ENCODE measurements at places on chromosomes 4 and X.

DNA sequence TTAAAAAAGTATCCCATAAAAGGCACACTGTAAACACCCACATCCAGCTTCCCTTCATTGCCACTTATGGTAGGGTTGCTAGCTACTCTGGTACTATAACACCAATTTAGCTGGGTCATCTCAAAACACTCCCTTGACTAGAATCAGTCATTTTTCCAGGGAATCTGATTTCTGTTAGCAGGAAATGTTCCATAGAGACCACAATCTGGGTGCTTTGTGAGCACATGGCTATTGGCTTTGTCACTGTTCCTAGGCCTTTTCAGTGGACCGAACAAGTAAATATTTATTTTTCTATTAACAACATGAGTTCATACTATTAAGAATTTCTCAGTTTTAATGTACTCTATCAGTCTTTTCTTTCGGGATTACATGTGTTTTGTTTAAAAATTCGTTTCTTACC, 404.7 kb upstream of the GNPDA2 start:
- DNase-seq: no peak

- no peak for DNase-seq
Observed at GRCh38 chr4:124945422-124945821, 232.9 kb upstream of the ANKRD50 start.

- no peak for DNase-seq
Observed at GRCh38 chr4:115356176-115356575, 242.8 kb upstream of the NDST4 start.

GRCh38 chrX:9765737-9766097, at the start of gene GPR143:
Gene GPR143 (minus strand): TSS chrX:9765847. CDS start chrX:9765817, 30 bp downstream.
- no peak for DNase-seq

GRCh38 chr4:142405695-142406498, 440.2 kb downstream of the INPP4B start:
- DNase-seq: no peak

DNA sequence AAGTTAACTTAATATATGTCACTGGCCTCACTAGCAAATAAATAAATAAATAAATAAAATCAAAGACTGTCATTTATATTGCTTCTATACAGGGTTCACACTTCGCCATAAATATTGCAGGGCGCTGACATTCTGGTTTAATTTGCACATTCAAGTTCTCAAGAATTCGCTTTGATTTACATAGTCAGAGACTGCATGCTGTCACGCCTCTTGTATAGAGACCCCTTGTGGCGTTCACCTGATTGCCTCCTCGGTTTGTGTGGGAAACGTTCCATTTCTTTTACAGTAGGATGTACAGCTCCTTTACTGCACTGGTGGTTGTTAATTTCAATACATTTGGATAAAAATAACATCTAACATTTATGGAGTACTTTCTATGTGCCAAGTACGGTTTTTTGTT, 71.3 kb upstream of the ADGRG2 start:
- DNase-seq: no peak

DNA sequence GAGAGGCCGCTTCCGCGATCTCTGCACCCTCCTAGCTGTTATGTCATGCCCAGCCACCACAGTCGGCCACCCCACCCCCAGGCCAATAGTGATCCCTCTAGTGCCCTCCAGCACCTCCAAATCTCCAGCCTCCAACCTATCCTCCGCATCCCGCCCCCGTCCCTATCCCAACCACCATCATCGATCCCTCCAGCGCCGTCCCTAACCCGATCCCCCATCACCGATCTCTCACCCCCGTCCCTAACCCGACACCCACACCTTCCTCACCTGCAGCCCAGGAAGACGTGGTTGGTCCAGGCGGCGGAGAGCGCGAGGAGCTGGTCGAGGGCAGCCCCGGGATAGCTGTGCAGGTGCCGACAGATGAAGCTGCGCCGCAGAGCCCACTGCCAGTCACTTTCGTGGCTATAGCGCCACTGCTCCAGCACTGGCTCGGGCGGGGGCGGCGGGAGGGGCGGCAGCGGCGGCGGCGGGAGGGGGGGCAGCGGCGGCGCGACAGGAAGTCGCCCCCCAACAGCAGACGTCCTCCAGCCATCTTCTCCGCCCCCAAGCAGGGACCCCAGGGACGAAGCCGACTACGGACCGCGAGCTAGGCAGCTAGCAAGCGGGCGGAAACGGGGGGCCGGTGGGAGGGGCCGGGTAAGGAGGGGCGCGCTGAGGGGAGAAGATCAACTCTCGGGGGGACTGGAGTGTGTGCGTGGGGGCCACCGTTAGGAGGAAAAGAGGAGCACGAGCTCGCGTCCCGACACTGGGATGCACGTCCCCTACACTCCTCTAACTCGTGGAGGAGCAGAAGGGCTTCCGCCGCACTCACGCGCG, 552 bp downstream of the NKRF start:
- peak; percentile 73 for DNase-seq

DNA sequence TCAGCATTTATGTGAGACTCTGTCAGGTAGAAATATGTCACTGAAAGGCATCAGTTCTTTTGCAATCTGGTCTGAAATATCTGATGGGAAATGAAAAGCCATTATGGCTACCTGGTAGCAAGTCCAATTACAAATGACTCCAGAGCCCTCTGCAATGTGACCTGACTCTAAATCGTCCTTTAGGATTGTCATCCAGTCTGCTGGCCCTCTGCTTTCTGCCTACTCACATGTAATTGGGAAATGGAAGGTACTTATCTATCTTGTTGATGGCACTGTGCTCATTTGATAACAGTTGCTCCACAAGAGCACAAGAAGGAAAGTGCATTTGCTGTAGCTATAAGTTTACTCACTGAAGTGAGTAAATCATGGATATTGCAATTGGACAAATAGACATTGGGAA, 799.8 kb downstream of the RAPGEF2 start:
- no peak for DNase-seq

DNA sequence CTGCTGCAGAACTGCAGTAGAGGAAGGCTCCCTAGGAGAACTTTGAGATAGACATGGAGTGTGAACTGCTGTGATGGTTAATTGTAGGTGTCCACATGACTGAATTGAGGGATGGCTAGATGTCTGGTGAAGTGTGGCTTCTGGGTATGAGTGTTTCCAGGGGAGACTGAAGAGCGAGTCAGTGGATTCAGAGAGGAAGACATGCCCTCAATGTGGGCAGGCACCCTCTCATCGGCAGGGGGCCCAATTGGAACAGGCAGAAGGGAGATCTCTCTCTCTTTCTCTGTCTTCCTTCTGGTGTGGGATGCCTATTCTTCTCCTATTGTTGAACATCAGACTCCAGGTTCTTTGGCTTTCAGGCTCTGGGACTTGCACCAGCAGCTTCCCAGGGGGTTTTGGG, 304.7 kb upstream of the GATB start:
- DNase-seq: no peak

DNA sequence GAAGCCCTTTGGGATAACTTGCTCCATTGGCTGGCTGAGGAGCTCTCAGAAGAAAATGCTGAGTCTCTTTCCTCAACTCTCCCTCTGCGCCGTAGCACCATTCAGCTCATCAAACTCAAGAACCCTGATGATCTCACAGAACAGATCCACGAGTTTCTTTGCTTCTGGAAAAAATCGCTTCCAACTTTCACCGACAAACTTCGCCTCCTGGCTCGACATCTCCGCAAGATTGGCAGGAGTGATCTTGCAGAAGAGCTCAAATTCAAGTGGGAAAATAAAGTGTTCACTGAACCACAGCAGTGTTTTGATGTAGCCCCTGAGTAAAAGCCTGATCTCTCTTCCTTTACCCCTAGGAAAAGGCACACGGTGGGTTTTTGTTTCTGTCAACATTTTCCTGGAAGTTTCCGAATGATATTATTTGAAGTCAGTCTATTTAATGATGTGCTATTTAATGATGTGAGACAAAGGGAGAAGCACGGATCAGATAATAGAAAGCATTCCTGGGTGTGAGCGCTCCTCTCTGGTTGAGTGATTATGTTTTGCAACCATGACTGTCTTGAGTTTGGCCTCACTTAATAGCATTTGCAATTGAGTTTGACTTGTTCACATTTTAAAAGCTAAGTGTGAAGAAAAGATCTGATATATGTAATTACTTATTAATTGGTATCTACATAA, 62.2 kb downstream of the DTHD1 start:
- DNase-seq: no peak

- no peak for DNase-seq
Observed at GRCh38 chr4:8101213-8102075, 57.2 kb downstream of the ABLIM2 start.

GRCh38 chrX:140091125-140091886, 126.0 kb upstream of the CXorf66 start:
- DNase-seq: no peak

DNA sequence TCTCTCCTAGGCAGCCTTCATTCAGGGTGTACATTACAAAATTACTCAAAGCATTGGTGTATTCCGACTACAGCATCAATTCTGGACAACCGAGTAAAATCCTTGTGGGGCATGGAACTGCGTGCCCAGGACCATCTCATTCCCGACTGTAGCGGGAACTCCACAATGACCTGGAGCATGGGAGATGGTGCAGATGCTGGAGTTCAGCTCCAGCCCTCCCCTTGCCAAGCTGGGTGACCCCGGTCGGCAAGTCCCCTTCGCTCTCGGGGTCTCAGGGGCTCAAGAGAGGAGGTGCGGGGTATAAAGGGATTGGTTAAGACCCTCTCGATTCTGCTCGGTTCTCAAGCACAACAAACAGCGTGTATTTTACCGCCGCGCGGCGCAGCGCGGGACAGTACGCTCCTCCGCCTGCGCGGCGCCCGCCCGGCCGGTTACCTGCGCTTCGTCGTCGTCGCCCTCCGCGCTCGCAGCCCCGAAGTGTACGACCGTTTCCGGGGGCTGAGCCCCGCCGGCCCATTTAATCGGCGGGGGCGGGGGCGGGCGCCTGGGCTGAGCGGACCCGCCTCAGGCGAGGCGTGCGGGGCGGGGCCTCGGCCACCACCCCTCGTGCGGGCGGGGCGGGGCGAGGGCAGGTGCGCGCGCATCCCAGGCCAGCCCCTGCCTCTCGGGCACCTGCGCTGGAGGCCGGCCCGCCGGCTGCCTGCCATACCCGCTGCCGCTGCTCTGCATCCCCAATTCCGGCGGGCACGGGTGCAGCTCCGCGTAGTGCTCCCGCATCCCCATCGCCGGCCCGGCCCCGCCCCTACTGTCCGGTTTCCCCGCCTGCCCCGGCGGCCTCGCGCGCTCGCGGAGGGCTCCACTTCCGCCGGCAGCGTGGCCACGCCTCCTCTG, at the start of gene G6PD:
Gene G6PD (minus strand): TSS at position 493 of the 891 bp plus-strand sequence. CDS start 691 bp downstream, outside the sequence.
- peak; percentile 60 for DNase-seq

GRCh38 chrX:40156470-40157227, 58.9 kb upstream of the BCOR start:
- no peak for DNase-seq

GRCh38 chrX:53412446-53412845, 10.0 kb downstream of the SMC1A start:
- no peak for DNase-seq

- no peak for DNase-seq
Observed at GRCh38 chrX:149010853-149011224, 494.3 kb downstream of the IDS start.

- DNase-seq: no peak
Observed at GRCh38 chr4:85790582-85790981, 315.6 kb downstream of the ARHGAP24 start.

DNA sequence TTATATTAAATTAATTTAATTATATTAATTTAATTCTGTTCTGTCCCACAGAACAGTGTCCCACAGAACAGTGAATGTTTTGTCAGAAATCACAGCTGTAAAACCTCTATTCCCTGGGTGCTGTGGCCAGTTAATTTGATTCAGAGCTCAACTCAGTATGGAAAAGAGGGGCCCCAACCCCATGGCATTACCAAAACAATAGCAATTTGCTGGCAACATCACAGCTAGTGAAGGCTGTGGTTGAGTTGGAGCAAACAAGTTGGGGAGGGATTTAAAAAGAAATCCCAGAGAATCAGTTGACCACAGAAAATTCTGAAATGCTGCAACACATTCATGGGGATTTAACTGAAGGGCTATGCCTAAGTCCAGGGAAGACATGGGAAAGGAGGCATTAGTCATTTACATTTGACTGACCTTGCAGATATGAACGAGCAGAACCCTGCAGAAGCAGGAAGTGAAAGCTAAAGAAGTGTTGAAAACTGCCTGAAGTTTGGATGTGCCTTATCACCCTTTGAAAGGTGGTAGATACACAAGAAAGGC, 30.1 kb downstream of the PDHA2 start:
- DNase-seq: no peak

- DNase-seq: peak; percentile 52
Observed at GRCh38 chr4:70801265-70801809, 38.4 kb downstream of the GRSF1 start.

- DNase-seq: peak; percentile 40
Observed at GRCh38 chr4:6200011-6200921, at the start of gene JAKMIP1. Gene JAKMIP1 (minus strand): TSS chr4:6200549. CDS start chr4:6112850, 87,699 bp downstream.

DNA sequence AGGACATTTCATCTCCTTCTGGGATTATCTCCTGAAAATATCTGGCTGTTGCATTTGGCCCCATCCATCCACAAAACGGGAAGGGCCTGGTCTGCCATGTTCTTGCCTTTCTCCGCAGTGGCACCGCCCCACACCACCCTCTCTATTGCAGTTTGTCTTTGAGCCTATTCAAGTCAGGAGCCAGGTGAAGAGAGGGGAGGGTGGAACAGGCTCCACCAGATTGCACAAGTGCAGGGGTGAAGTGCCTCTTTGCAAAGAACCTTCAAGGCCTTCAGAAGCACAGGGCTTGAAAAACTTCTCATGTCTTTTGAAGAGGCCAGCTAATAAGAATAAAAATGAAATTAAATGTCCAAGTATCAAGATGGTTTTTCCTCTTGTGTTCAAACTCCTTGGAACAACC, 28.7 kb downstream of the RS1 start:
- no peak for DNase-seq

DNA sequence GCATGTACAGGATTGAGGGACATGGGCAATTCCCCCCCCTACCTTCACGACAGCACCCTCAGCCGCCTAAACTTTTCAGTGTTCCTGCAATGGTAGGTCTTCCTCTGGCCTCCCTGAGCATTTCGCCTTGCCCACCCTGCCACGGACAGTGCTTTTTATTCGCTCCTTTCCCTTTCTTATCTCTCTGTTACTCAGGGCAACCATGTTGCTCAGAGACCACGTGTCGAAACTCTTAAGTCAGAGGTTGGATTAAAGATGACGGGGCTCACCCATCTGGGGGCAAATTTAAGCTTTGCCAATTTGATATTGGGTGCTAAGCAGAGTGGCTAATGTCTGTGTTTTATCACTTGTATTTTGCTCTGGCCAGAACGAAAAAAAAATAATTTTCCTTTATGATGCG, 20.4 kb downstream of the TENM3 start:
- DNase-seq: no peak

GRCh38 chr4:123587983-123588494, 191.4 kb downstream of the SPRY1 start:
- DNase-seq: no peak

DNA sequence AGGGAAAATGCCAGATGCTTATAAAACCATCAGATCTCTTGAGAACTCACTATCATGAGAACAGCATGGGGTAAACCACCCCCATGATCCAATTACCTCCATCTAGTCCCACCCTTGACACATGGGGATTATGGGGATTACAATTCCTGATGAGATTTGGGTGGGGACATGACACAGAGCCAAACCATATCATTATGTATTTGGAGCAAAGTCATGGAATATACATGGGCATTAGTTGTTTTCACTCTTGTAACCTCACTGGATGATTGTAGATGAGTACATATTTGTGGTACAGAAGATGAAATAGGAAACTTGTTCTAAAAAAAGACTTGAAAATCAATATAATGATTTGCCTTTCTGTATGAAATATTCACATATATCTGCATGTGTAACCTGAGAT, 674.5 kb upstream of the BOD1L1 start:
- no peak for DNase-seq

Measured in thymus (tissue), 14 donors.